Activated naive CD8-positive, alpha-beta T cell treated with anti-CD3 and anti-CD28 coated beads for 36 hours (primary cell): ENCODE measurements at places on chromosomes 6 and 20. TPM values are rescaled to one million over a fixed set of nuclear protein-coding genes. Genes with fewer than 3 reads are reported as not detected.

DNA sequence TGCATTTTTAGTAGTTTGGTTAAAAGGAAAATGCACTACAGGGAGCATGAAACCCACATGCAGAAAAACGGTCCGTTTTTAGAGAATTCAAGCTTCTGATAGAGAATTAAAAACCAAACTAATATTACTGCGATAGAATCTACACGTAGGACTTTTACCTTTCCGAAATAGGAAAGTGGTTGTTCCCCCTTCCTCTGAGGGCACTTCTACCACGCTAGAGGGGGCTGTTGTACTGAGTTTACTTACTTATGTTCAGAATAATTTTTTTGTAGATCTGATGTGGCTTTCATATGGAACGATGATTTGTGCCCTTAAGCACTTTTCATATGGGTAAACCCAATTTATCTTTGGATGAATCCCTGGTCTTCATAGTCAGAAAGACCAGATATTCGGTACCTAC is 264.3 kb upstream of the PLN start:
- H3K4me1 ChIP-seq = peaks cover 7% of the 10 kb centered on the region
- no peak overlapping the region for H3K27ac ChIP-seq
- peaks cover 17% of the 10 kb centered on the region for H3K27me3 ChIP-seq
- H3K4me3 ChIP-seq = no peak overlapping the region

- no peak overlapping the region for H3K27ac ChIP-seq
- peaks cover 9% of the 10 kb centered on the region for H3K4me1 ChIP-seq
- no peak overlapping the region for H3K4me3 ChIP-seq
- no peaks in the 10 kb centered on the region for H3K36me3 ChIP-seq
- no peak for DNase-seq
- H3K27me3 ChIP-seq = peaks cover 13% of the 10 kb centered on the region
Observed at GRCh38 chr6:29769336-29769735, 46.1 kb downstream of the HLA-F start.

DNA sequence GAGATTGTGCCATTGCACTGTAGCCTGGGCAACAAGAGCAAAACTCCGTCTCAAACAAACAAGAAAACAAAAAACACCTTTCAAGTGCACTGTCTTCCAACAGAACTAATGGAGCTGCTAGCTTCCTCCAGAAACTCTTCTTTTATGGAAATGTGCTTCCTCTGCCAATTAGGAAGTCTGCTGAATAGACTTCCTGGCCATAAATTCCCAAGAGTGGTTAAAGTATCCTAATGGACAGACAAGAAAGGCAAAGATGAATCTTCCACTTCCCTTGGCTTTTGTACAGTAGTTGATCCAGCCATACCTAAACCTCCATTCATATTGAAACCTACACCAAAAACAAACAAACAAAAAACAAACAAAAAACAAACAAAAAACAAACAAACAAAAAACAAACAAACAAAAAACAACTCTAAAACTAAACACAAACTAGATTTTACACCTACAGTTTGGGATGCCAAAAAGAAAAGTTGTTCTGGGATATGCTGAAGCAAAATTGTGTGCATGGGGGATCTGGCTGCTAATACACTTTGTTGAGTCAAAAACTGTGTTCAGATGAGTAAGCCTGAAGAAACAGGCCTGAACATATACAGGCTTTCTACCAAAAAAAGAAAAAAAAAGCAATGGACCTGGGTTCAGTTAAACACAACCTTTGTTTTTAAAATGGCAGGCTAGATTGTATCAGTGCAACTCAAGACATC is 59.8 kb upstream of the CARMIL1 start:
- no peak overlapping the region for H3K27ac ChIP-seq
- DNase-seq = no peak
- H3K4me1 ChIP-seq = peaks cover 9% of the 10 kb centered on the region
- no peak overlapping the region for H3K4me3 ChIP-seq
- H3K36me3 ChIP-seq = no peaks in the 10 kb centered on the region
- peaks cover 5% of the 10 kb centered on the region for H3K27me3 ChIP-seq

DNA sequence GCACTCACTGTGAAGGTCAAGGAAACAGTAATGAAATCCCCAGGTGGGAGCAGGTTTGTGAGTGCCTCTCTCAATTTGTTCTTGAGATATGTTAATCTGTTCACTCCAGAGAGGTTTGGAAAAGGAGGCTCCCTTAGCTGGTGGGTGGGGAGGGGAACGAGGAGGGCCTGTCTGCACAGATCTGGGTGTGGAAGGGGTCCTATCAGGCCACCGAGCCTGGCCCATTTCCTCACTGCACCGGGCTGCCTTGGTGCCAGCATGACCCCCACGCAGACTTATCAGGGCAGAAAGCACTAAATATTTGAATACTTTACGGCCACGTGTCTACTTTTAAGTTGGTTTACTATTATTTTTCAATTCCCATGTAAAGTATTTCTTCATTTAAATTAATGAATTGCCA is 8.3 kb downstream of the AGPAT4 start:
- H3K27ac ChIP-seq = no peak overlapping the region
- H3K4me3 ChIP-seq = no peak overlapping the region
- no peak for DNase-seq
- H3K27me3 ChIP-seq = no peaks in the 10 kb centered on the region
- peaks cover 2% of the 10 kb centered on the region for H3K36me3 ChIP-seq

DNA sequence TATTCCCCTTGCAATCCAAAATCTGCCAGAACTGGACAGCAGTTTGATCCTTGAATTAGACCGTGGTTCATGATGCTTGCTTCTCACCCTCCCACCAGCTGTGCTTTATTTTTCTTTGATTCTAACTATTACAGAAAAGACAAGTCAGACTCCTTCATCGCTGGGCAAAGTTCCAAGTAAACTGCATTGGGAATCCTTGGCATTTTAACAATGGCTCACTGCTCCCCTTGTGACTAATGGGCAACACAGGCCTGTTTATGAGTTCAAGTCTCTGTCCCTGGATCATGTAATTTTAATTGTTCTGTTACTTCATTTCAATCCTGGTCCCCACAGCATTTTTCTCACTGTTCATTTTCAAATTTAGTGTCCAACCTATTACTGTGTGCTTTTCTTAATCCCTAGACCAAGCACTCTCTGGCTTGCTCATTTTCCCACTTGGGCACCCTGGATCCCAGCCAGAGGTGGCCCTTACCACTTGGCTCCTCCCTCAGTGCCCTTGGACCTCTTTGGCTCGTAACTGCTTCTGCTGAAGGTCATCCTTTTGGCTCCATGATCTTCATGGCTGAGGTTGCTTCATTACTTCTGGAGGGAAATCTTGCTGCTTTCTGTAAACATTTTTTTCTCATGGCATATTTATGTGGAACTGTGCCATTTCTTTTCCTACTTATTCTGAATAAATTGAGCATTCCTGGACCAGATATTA is 32.8 kb downstream of the PSMB9 start:
- peaks cover 7% of the 10 kb centered on the region for H3K4me1 ChIP-seq
- no peaks in the 10 kb centered on the region for H3K27me3 ChIP-seq
- no peak for DNase-seq

DNA sequence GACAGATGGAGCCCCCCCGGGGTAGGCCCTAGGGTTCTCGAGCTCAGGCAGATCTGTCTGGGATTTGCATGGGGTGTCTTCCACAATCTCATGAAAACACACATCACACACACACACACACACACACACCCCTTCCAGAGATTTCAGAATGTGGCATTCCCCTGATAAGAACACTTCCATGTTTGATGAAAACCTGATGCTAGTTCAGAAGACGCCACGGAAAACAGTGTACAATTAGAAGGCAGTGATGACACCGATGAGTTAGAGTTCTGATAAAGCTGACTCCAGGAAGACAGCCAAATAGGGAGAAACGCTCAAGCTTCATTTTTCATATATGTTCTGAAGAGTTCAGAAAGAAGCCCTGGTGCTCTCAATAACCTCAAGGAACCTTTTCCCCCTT is 438.7 kb upstream of the JARID2 start:
- no peaks in the 10 kb centered on the region for H3K4me1 ChIP-seq
- no peak for DNase-seq
- peaks cover 6% of the 10 kb centered on the region for H3K36me3 ChIP-seq
- H3K4me3 ChIP-seq = no peak overlapping the region

GRCh38 chr6:17045581-17046322 is 56.1 kb upstream of the STMND1 start:
- no peaks in the 10 kb centered on the region for H3K4me1 ChIP-seq
- no peak overlapping the region for H3K27ac ChIP-seq
- no peak for DNase-seq
- H3K36me3 ChIP-seq = no peaks in the 10 kb centered on the region

DNA sequence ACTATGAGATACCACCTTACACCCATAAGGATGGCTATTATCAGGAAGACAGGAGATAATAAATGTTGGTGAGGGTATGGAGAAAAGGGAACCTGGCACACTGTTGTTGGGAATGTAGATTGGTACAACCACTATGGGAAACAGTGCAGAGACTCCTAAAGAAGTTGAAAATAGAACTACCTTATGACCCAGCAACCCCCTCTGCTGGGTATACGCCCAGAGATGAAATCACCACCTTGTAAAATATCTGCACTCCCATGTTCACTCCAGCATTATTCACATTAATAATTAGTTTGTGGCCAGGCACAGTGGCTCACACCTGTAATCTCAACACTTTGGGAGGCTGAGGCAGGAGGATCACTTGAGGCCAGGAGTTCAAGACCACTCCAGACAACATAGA is 26.8 kb downstream of the ZBTB9 start:
- no peak overlapping the region for H3K27ac ChIP-seq
- DNase-seq = no peak
- no peaks in the 10 kb centered on the region for H3K27me3 ChIP-seq
- no peak overlapping the region for H3K4me3 ChIP-seq
- no peaks in the 10 kb centered on the region for H3K36me3 ChIP-seq

- no peak for DNase-seq
- H3K4me3 ChIP-seq = no peak overlapping the region
- H3K36me3 ChIP-seq = peaks cover 71% of the 10 kb centered on the region
- H3K27me3 ChIP-seq = no peaks in the 10 kb centered on the region
Observed at GRCh38 chr6:17632934-17633333, 32.8 kb downstream of the FAM8A1 start.

- no peak for DNase-seq
- peaks cover 15% of the 10 kb centered on the region for H3K36me3 ChIP-seq
- H3K4me1 ChIP-seq = peaks cover 6% of the 10 kb centered on the region
- H3K27ac ChIP-seq = no peak overlapping the region
- H3K4me3 ChIP-seq = no peak overlapping the region
Observed at GRCh38 chr6:30862156-30862875, 22.0 kb upstream of the DDR1 start.

DNA sequence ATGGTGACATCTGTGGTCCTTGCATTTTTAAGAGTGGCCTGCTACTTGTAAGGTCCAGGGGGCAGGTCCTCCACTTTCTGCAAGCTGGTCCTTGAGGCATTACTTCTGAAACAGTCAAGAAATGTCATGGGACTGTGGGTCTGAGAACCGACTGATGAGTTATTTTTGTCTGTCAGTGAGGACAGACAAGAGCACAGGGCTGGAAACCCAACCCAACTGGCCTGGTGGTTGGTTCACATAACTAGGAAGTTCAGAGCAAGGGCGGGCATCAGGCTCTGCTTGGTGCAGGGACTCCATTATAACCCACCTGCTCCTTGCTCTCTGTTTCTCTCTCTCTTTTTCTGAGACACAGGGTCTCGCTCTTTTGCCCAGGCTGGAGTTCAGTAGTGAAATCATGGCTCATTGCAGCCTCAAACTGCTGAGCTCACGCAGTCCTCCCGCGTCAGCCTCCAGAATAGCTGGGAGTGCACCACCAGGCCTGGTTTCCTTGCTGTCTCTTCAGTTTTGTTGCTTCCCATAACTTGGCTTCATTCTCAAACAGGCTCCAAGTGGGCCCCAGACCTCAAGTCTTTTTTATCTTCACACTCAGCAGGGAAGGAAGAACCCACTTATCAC is 9.2 kb downstream of the CST3 start:
- no peak overlapping the region for H3K27ac ChIP-seq
- peaks cover 10% of the 10 kb centered on the region for H3K27me3 ChIP-seq
- no peaks in the 10 kb centered on the region for H3K36me3 ChIP-seq
- no peak overlapping the region for H3K4me3 ChIP-seq
- no peaks in the 10 kb centered on the region for H3K4me1 ChIP-seq

DNA sequence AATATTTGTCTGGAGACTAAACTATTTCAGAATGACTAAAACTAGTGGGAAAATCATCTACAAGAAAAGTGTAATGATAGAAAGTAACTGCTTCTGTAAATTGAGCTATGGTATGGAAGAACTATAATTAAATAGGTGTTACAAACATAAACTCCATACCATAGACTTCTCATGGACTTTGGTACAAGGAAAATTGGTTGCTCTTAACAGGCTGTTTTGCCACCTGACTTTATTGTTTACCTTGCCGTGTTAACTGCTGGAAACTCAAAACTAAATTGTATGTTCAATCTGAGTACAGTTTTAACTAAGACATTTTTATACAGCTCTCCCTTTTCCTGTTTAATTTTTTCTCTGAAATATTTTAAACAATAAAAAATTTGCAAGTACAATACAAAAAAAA is 261.8 kb upstream of the POU3F2 start:
- DNase-seq = no peak
- H3K27ac ChIP-seq = no peak overlapping the region
- no peaks in the 10 kb centered on the region for H3K27me3 ChIP-seq

- no peaks in the 10 kb centered on the region for H3K27me3 ChIP-seq
- no peak overlapping the region for H3K27ac ChIP-seq
- H3K4me3 ChIP-seq = no peak overlapping the region
- no peak for DNase-seq
Observed at GRCh38 chr20:57716202-57716601, 6.4 kb upstream of the PMEPA1 start.

- H3K27me3 ChIP-seq = no peaks in the 10 kb centered on the region
- H3K4me3 ChIP-seq = no peak overlapping the region
- H3K36me3 ChIP-seq = no peaks in the 10 kb centered on the region
- no peak for DNase-seq
- H3K27ac ChIP-seq = no peak overlapping the region
Observed at GRCh38 chr6:89289710-89290109, 25.4 kb downstream of the GABRR2 start.

Gene TTK
- 34.6 TPM for total RNA-seq

Gene HSPA1L
- 1.2 TPM for total RNA-seq

Gene ARFGEF3
- 1.6 TPM for total RNA-seq

Gene ADGRF4
- total RNA-seq = not detected

Gene SGK2
- 0.18 TPM for total RNA-seq

Gene CPNE1
- 290 TPM for total RNA-seq

Gene CDH4
- total RNA-seq = 0.08 TPM

Gene ZNF334
- 5.1 TPM for total RNA-seq

Gene C6orf47
- total RNA-seq = 10.8 TPM

Gene TUBB1
- not detected for total RNA-seq
